ENCODE measurements at places on chromosomes 4 and X. TPM values are rescaled to one million over a fixed set of nuclear protein-coding genes. Genes with fewer than 3 reads are reported as not detected.

- no peaks in the 10 kb centered on the region for H3K27me3 ChIP-seq
- H3K27ac ChIP-seq: peak overlapping the region; percentile 67
- no peak overlapping the region for H3K4me3 ChIP-seq
- peak; percentile 60 for DNase-seq
Measured at GRCh38 chrX:13658602-13659001, 5.7 kb downstream of the TCEANC start.

GRCh38 chr4:141713771-141714445, 77.5 kb downstream of the IL15 start:
- no peak overlapping the region for H3K4me3 ChIP-seq
- no peaks in the 10 kb centered on the region for H3K4me1 ChIP-seq
- H3K36me3 ChIP-seq: no peaks in the 10 kb centered on the region
- no peak overlapping the region for H3K27ac ChIP-seq
- H3K27me3 ChIP-seq: no peaks in the 10 kb centered on the region
- no peak for DNase-seq

GRCh38 chr4:86283371-86283770, 76.5 kb downstream of the MAPK10 start:
- no peak overlapping the region for H3K27ac ChIP-seq
- no peak overlapping the region for H3K4me3 ChIP-seq
- H3K27me3 ChIP-seq: no peaks in the 10 kb centered on the region
- no peak for DNase-seq

DNA sequence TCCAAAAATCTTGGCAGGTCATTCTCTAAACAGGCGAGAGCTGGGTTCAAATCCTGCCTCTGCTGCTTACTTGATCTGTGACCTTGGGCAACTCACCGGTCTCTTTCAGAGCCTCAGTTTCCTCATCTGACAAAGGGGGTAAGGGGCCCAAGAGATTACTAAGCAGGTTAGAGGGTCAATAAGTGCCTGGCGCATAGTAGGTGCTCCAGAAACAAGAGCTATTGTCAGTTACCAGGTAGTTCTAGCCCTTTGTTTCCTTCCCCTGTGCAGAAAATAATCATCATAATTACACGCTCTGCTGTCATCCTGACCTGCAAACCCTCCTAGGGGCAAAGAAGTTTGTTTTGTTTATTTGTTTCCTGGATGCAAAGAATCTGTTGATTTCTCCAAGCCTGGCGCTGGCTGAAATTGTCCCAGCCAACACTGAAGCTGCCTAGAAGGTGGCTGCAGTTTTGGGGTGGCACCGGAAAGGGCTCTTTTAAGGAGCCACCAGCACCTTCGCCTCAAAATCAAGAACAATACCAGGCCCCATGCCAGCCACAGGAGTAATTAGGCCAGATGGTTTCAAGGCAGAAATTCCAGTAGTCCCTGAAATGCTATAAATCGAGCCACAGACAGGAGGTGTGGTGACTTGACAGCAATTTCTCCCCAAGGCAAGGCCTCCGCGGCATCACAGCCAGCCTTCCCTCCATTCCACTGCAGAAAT, 10.2 kb upstream of the KIAA0232 start:
- no peaks in the 10 kb centered on the region for H3K27me3 ChIP-seq
- DNase-seq: no peak
- H3K27ac ChIP-seq: no peak overlapping the region
- no peaks in the 10 kb centered on the region for H3K36me3 ChIP-seq
- H3K4me3 ChIP-seq: no peak overlapping the region
- H3K4me1 ChIP-seq: peaks cover 21% of the 10 kb centered on the region

DNA sequence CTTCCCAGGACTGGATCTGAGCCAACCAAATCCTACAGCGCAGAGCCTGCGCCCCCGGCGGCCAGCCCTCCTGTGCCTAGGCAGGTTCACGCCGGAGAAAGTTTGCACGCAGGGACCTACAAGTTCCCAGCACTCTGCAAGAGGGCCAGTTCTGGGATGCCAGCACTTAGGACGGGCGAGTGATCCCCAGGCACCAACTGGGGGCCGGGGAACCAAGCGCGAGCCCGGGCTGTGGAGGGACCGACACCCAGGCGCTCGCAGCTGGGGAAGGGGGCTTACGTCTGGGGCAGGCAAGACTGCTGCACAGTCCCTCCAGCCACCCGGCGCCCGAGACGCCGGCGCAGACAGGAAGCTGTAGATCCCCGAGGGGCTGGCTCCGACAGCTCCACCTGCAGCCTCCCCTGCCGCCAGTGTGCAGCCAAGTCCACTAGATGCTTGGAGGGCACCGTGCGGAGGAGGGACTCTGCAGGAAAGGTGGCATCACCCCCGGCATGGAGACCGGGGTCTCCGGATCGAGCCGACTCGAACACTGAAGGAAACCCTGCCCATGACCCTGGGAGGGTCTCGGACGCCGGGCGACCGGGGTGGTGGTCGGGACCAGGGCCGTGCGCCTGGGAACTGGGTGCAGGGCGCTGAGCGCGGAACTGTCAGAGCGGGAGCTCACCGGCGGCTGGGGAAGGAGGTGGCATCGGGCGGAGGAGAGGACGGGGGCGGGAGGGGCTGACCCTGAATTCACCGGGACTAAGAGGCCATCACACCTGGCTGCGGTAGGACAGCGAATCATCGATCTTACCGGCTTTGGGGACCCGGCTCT, 566 bp downstream of the CORIN start:
- peaks cover 13% of the 10 kb centered on the region for H3K4me1 ChIP-seq
- H3K27ac ChIP-seq: no peak overlapping the region
- peak; percentile 75 for DNase-seq
- no peaks in the 10 kb centered on the region for H3K36me3 ChIP-seq

- no peak overlapping the region for H3K4me3 ChIP-seq
- H3K4me1 ChIP-seq: no peaks in the 10 kb centered on the region
- no peaks in the 10 kb centered on the region for H3K27me3 ChIP-seq
- H3K36me3 ChIP-seq: no peaks in the 10 kb centered on the region
Measured at GRCh38 chrX:66751136-66751782, 112.4 kb upstream of the EDA2R start.

Gene IL2RG
- 11.2 TPM for polyA plus RNA-seq

Gene CENPVL2
- polyA plus RNA-seq: not detected

Gene PRKG2
- 6.7 TPM for polyA plus RNA-seq

Gene BGN
- 27.5 TPM for polyA plus RNA-seq

Gene SLC4A4
- 9.6 TPM for polyA plus RNA-seq

Gene CDKL2
- 0.64 TPM for polyA plus RNA-seq

Gene EGFL6
- 131 TPM for polyA plus RNA-seq

Gene HTN1
- polyA plus RNA-seq: not detected

Gene NHSL2
- 5.0 TPM for polyA plus RNA-seq

Measured in hepatocyte (in vitro differentiated cells).